ENCODE measurements at places on chromosomes 4 and X.
A peak's percentile ranks its signal among the peaks of the same experiment; 100 is the strongest.

- no peak for DNase-seq
Measured at GRCh38 chrX:50609796-50610195, 139.2 kb upstream of the DGKK start.

GRCh38 chrX:13754765-13755164 lies 20.2 kb downstream of the OFD1 start:
- no peak for DNase-seq

DNA sequence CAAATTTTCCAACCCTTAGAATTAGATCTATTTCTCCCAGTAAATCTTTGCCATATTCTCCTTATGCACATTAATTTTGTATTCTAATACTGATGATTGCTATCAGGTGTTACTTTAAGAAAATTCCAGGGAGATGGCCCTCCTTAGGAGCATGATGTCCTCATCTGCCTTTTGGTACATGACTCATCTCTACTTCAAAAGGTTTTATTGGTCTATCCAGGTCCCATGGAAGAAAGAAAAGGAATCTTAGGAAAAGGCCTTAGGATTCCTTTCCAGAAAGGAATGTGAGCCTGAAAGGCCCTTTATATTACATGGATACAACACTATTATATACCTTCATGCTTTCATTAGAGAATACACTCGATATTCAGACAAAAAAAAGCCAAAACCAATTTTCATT lies 968.2 kb downstream of the STIM2 start:
- DNase-seq, result no peak

- DNase-seq, result no peak
Measured at GRCh38 chrX:49930039-49930438, 7.6 kb downstream of the CLCN5 start.

DNA sequence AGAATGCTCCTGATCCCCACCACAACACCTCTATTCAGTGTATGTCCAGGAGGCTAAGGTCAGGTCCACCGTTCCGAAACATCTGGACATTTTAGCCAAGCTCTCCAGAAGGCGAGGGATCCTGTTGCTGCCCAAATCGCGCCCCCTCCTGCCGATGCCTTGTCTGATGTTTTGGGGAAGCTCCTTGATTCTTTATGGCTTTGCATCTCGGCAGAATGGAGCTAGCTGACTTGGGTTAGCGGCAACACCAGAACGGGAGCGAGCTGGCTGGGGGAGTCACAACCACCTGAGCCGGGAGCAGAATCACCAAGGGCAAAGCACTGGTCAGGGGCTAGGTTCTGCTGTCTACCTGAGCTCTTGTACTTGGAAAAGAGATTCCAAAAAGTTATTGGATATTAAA lies 6.6 kb upstream of the POU3F4 start:
- no peak for DNase-seq

DNA sequence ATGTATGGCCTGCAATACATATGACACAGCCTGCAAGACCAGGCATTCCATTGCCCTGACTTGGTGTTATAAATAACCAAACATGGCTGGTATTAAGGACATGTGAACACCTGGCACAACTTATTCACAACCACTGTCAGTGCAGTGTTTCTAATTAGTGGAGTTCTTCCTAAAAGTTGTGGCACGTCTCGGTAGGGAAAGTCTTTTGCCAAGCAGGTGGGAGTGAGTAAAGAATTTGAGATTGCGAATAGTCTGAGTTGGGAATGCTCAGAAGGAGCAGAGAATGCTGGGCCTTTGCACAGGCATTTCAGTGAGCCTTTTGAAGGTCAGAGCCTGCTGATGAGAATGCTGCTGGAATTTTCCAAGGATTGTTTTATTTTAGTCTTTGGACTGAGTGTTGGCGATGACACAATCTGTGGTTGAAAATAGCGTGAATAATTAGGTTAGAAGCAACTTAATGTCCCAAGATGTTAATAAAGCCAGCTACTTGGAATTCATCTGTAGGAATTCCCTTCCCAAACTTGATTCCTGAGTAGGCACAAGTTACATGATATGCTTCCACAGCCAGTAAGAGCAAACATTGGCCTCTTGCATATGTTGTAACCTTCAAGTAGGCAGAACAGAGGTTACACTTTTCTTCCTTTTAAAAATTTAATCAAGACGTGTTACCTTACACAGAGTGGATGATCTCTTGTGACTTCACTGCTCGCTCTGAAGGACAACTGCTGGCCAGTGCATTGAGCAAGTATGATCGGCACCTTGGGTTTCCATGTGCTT lies 83.6 kb upstream of the PGRMC2 start:
- DNase-seq, result no peak

GRCh38 chr4:154364066-154364845 lies 127.3 kb downstream of the DCHS2 start:
- no peak for DNase-seq

DNA sequence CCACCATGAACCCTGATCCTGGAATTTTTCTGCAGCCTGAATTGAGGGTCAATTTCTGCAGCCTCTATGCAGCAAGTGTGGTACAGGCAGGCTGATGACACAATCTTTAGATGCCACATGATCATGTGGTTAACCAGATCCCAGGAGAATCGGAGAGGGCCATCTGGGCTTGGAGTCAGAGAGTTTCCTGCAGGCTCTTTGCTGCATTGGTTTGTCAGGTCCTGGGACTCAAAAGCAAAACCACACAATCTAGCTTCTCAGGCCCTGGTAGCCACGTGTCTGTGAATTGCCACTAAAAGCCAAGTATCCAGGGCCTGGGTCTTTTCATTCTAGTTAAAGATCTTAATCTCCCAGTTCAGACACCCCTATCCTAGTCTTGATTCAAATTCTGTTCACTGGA lies 464.5 kb downstream of the BCOR start:
- DNase-seq, result no peak

- no peak for DNase-seq
Measured at GRCh38 chrX:48684134-48684533, 535 bp downstream of the WAS start.

- DNase-seq, result no peak
Measured at GRCh38 chr4:1204828-1205585, 32.6 kb upstream of the SPON2 start.

DNA sequence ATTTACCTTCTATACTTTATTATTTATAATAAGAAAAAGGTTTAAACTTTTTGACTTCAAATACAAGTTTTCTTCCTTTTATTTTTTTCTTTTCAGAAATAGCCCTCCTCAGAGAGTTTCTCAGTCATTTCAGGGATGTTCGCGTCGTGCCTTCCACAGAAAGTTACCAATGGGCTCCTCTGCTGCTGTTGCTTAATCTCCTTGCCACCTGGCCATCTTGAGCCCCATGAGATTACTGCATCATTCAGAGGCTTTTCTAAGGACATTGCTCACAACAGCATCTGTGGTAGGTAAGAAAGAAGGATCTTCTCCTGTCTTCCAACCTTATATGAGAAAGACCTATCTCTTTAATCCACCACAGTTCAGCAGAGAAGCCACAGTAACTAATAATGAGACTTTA lies 1361.9 kb upstream of the ADGRL3 start:
- no peak for DNase-seq

GRCh38 chrX:9534686-9535085 lies 69.8 kb downstream of the TBL1X start:
- no peak for DNase-seq

DNA sequence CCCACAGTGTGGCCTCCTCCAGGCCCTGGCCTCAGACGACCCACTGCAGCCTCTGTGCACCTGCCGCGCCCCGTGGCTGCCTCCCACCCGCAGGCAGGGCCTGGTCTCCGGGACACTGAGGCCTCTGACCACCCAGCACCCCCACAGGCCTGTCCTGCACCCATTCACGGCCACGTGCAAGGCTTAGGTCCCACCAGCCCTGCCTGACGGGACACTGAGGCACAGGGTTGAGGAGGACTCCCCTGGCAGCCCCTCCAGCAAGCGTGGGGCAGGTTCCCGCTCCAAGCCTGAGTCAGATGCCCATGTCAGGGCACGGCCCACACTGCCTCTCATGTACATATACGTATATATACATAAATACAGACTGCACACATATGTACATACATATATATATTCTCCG lies 23.5 kb downstream of the NELFA start:
- no peak for DNase-seq

GRCh38 chr4:2785613-2786012 lies 7.3 kb upstream of the SH3BP2 start:
- no peak for DNase-seq

GRCh38 chr4:13481569-13481968 lies 2.6 kb downstream of the RAB28 start:
- DNase-seq, result no peak

- peak; percentile 56 for DNase-seq
Measured at GRCh38 chr4:31370866-31371465, 650.8 kb downstream of the PCDH7 start.

GRCh38 chrX:49910344-49910743 lies 12.1 kb upstream of the CLCN5 start:
- peak; percentile 98 for DNase-seq

DNA sequence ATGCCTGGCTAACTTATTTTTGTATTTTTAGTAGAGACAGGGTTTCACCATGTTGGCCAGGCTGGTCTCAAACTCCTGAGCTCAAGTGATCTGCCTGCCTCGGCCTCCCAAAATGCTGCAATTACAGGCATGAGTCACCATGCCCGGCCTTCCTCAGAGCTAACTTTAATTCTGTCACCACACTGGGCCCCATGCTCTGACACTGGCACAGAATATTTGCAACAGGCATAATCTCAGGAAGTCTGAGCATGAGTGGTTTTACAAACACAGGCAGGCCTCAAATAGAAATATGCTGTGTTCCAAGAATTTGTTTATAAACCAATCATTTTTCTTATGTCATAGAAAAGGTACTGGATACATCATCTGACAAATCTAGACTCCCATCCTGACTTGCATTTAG lies 32.7 kb upstream of the FAM9C start:
- no peak for DNase-seq

DNA sequence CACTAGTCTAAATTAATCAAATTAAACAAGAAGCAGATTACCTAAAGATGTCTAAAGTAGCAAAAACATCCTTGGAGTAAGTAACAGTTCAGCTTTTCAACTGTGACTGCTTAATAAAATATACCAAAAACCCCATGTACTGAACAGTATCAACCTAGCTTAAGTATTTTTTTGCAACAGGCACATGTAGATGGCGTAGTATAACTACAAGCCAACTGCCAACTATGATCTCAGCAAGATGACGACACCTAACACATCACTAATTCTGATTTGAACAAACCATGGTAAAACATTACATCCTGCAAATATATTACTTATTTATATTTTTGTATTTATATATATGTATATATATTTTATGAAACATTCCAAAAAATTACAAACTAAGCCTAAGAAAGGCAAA lies 24.5 kb downstream of the DHX15 start:
- DNase-seq, result no peak

DNA sequence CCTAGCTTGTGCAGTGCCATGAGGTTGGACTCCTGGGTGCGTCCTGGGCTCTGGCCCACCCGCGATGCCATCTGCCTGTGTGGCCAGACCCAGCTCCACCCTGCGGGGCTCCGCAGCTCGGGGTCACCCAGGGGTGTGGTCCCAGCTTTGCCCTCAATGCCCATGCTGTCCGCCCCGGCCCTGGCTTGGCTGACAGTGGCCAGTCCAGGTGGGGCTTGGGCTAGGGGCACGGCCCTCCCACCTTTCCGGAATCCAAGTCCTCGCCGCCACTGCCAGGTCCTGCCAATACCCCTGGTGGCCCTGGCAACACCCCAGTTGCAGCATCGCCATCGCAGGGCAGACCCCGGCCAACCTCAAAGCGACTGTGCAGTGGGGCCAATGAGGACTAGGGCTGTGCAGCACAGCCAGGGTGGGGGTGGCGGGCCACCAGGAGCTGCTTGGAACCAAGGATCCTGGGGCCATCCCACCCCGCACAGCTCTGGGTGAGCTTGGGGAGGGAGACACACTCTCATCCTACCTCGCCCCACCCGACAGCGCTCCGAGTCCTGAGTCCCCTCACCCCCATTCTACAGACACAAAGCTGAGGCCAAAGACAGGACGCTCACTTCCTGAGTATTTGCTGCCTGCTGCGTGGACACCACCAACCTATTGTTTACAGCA lies 80.9 kb downstream of the ZNF718 start:
- no peak for DNase-seq

GRCh38 chrX:39762266-39762841 lies 335.4 kb downstream of the BCOR start:
- no peak for DNase-seq

GRCh38 chrX:85836868-85837267 lies 210.5 kb downstream of the CHM start:
- DNase-seq, result no peak

DNA sequence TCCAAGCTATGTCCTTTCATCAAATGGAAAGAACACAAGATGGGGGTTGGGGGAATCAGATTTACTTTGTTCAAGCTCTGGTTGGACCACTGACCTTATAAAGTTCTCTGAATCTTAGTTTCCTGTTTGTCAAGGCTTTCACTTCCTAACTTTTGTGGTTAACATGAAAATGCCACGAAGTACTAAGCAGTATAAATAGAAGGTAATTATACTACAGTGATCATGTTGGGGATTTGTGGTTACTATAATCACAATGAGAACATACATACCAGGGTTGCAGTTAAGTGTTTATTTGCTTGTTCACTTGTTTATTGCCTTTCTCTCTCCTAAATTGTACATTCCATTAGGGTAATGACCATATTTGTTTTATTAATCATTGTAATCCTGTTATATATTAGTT lies 53.2 kb downstream of the SPRY1 start:
- no peak for DNase-seq

DNA sequence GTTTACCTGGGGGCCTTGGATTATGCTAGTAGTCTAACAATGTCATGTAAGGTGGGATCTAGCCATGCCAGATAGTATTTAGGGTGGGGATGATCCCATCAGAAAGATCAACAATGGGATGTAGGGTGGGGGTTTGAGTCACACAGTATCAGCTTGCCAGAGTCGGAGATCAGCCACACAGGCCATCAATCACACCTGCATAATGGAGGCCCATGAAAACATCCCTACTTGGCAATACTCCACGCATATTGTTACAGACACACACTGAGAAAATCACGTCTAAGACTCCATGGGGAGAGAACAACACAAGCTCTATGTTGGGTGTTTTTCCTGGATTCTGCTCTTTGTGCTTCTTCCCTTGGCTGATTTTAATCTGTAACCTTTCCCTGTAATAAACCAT lies 49.5 kb upstream of the SLC25A4 start:
- no peak for DNase-seq

- DNase-seq, result peak; percentile 10
Measured at GRCh38 chr4:180057891-180058671, 2185.1 kb upstream of the TENM3 start.

DNA sequence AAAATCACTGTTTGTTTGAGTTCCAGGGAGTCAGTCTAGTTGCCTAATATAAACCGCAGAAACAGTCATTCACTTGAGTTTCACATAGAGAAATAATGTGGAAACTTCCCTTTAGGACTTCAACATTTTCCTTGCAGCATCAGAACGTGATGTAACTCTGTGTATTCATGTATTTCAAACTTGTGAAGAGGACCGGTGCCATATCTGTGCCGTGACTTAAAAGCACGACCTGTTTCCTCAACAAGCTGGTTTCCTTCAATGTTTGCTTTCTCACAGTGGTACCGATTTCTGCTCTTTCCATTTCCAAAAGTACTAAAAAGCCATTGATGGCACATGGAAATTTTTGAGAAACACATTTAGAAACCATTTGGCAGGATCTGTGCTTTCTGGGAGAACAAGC lies 166.6 kb upstream of the RAPGEF2 start:
- DNase-seq, result no peak
